NCI-H345 (cell line): ENCODE measurements at places on chromosomes 13 and 19.

GRCh38 chr19:30479231-30479630, 107.0 kb downstream of the ZNF536 start:
- no peak for DNase-seq

GRCh38 chr13:40490086-40490758, 176.2 kb downstream of the FOXO1 start:
- DNase-seq: peak; percentile 19

DNA sequence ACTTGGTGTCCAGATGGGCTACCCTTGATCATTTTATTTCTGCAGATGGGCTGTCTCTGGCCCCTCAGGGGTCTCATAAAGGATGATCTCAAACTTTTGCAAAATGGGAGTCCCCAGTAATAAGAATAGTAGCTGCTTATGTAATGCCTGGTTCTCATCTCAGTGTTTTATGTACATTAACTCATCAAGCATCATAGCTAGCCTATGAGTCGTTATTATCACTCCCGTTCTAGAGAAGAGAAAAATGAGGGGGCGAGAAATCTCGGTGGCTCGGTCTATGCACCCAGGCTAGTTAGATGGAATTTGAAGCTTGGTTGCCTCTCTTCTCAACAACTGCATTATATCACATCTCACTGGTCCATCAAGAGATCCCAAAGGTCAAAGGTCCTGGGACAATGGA, 3.4 kb downstream of the CACNG6 start:
- DNase-seq: no peak

DNA sequence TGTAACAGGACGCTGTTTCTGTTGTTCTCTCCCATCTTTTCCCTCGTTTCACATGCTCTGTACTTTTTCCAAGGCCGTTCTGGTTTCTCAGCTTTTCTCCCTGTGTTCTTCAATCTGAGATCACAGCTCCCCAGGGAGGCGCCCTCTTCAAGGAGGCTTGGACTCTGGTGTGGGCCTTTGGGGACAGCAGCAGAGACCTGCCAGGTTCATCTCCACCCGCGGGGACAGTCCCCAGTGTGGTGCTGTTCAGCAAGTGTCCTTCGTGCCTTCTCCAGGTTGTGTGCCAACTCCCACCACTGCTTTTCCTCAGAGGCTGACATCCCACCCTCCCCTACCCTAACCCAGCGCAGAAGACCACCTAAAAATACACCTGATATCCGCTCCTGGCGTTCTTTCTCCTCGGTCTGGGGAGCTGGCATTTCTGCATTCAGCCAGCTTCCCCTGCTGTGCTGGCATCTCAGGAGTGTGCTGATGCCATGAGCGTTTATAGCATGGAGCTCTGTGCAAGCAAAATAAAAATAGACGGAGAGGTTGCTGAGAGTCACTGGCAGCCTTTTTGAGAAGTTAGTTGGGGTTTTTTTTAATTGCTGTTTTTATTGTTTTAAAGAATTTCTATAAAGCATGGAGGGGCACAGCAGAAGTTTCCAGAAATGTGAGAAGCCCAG, 149.4 kb downstream of the STK24 start:
- no peak for DNase-seq

DNA sequence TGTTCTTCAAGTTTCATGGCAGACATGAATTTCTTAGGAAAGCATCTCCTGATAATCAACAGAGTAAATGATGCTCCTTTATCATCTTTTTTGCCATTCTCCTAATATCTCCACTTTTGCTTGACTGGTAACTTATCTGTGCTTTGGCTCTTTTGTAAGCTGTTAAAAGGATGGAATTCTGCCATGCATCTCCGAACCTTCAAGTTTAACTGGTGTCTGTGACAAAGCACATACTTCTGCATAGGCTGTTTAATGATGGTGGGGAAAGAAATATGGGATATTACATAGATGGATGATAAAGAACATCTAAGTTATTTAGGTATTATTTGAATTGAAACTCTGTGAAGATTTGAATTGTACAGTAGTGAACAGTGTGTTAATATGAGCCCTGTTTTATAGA, 866.9 kb upstream of the SLITRK1 start:
- no peak for DNase-seq

GRCh38 chr19:4717191-4717965, 6.3 kb downstream of the DPP9 start:
- peak; percentile 9 for DNase-seq

DNA sequence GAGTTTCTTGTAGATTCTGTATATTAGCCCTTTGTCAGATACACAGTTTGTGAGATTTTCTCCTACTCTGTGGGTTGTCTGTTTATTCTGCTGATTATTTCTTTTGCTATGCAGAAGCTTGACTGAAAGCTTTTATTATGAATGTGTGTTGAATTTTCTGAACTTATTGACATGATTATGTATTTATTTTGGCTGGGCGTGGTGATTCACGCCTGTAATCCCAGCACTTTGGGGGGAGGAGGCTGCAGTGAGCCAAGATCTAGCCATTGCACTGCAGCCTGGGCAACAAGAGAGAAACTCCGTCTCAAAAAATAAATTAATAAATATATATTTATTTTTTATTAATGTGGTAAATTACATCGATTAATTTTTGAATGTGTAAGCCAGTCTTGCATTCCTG, 78.9 kb downstream of the DNAJC15 start:
- no peak for DNase-seq

GRCh38 chr13:21034603-21035191, 26.7 kb downstream of the LATS2 start:
- no peak for DNase-seq

GRCh38 chr19:10891405-10892086, 20.2 kb downstream of the CARM1 start:
- DNase-seq: no peak

DNA sequence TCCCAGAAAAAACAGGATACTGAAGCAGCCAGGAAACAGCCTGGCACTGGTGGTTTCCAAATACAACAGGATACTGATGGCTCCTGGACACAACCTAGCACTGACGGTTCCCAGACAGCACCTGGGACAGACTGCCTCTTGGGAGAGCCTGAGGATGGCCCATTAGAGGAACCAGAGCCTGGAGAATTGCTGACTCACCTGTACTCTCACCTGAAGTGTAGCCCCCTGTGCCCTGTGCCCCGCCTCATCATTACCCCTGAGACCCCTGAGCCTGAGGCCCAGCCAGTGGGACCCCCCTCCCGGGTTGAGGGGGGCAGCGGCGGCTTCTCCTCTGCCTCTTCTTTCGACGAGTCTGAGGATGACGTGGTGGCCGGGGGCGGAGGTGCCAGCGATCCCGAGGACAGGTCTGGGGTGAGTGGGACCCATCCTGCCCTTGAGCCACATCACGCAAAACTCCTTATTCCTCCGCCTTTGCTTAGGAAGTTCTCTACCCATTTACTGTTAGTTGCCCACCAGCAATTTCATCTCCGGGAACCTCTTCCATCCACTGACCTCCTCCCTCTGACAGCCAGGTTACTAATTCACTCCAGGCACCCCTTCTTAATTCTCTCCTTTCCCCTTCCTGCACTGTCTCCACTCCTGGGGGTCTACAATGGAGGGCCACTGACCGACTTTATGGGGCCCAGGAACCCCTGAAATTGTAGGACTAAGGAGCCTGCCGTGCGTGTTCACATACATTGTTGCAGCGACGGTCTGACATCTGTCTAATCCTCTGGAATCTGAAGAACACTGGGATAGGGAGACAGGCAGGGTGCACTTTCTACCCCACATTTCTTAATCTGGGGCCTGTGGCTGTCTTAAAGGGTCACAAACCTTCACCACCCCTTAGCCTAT, 1.2 kb downstream of the ITPKC start:
- DNase-seq: no peak

DNA sequence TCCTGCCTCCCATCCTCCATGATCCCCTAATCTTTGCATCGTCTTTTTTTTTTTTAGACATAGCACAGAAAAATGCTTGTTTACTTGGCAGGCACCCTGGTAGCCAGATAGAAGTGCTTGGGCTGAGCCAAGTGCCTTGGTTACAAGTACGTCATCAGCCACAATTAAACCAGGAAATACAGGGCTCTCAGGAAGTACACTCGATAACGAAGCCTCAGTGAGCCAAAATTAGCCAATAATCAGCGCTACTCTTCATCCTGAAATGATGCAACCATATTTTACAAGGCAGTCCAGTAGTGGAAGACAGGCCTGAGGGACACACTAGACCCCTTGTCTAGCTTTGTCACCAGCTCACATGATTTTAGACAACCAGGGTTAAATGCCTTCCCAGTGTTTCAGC, 194.0 kb upstream of the NBEA start:
- DNase-seq: peak; percentile 43

GRCh38 chr13:21879263-21879914, 208.5 kb downstream of the FGF9 start:
- DNase-seq: no peak

DNA sequence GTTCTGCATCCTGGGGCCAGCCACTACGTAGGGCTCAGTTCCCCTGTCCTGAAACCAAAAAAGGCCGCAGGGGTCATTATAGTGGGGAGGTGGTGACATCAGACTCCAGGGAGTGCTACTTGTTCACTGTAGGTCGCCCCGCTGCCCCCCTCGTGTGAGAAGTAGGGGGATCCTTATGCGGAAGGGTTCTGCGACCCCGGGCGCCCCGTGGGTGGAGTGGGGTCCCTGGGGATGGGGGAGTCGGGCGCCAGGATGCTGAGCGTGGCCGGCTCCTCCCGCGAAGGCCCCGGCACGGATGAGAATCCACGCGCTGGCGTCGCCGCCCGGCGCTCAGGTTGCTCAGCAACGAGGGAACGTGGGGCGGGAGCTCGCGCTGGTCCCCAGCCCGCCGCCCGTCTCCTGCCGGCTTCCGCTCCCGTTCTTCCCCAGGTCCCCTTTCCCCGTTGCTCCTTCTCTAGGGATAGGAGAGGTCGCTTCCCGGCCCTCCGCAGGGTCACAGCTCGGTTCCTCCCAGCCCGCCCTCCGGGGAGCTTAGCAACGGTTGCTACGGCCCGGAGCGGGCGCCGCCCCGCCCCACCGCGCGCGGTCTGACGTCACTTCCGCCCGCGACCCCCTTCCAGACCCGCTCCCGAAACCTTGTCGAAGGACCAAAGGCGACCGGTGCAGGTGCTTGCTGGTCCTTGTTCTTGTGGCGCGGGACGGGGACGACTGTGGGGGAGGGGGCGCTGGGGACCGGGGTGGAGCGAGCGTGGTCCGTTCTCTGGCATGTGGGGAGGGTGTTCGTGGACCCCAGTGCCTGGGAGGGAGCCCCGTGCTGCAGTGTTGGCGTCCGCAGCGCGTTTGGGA, at the start of gene NAT14:
Gene NAT14 (plus strand): TSS at position 596 of the 846 bp plus-strand sequence. CDS start 521 bp downstream, outside the sequence.
- DNase-seq: peak; percentile 67

DNA sequence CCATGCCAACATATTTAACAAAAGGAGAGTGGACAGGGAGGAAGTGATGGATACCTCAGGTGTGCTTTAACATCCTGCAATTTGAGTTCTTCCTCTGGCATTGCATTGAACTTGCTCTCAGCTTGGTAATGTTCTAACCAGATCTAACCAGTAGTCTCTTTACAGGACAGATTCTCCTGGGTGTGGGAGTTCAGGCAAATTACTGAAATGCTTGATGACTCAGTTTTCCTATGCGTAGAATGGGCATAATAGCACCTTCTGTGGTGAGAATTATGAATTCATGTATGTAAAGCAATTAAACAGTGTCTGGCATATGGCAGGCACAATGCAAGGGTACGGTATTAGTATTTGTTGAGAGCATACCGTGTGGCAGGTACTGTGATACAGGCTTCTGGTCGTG, 3.6 kb downstream of the AKAP11 start:
- DNase-seq: no peak

- DNase-seq: no peak
These were observed 20.8 kb downstream of the URI1 start for GRCh38 chr19:29962793-29963192.

DNA sequence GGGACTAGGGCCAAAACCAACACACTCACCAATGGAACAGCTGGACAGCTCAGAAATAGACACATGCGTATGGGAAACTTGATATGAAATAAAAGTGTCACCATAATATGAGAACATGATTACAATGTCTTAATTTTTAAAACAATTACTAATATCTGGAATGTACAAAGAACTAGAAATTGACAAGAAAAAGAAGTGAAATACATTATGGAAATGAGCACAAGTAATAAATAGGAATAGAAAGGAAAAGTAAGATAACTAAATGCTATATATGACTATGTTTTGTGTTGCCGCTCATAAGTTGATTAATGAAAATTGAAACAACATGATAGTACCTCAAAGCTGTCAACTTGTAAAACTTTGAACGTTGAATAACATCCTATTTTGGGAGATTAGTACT, 801.1 kb downstream of the SLITRK5 start:
- no peak for DNase-seq

DNA sequence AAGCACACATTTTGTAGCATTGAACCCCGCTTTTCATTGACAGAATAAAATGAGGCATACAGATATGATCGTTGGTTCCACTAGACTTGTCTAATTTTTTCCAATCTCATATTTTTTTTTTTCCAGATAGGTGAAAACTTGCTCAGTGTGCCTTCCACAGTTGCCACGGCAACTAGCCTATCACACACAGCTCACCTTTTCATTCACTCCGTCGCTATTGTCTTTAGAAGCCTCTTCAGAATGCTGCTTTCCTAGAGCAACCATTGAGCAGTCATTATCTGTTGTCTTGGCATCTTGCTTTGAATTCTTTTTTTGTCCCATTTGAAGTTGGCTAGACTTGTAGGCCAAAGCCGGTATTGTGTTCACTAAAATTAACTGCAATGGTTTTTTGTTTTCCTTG, 37.7 kb upstream of the ESD start:
- no peak for DNase-seq

DNA sequence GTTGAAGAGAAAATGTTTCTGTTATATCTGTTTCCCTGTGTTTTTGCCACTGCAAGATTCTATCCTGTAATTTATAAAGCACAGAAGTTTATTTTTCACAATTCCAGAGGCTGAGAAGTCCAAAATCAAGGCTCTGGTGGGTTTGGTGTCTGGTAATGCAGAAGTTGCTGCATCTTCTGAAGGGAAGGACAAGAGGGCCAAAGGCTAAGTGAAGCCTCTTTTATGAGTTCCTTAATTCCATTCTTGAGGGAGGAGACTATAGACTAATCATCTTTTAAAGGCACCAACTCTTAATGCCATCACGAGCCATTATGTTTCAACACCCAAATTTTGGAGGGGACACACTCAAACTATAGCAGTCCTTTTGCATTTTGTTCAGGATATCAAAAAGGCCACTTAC, 34.1 kb upstream of the WDFY2 start:
- DNase-seq: no peak

GRCh38 chr19:42066075-42066754, 3.8 kb downstream of the GRIK5 start:
- peak; percentile 46 for DNase-seq

- no peak for DNase-seq
These were observed 11.4 kb upstream of the ZNF91 start for GRCh38 chr19:23406721-23407120.

- DNase-seq: peak; percentile 36
These were observed at the start of gene ZNF763 for GRCh38 chr19:11964858-11965645. ZNF763 (plus strand) TSS chr19:11965040; CDS start chr19:11965209, 169 bp downstream.

GRCh38 chr19:18762125-18763023, 28.7 kb downstream of the COMP start:
- DNase-seq: peak; percentile 77

DNA sequence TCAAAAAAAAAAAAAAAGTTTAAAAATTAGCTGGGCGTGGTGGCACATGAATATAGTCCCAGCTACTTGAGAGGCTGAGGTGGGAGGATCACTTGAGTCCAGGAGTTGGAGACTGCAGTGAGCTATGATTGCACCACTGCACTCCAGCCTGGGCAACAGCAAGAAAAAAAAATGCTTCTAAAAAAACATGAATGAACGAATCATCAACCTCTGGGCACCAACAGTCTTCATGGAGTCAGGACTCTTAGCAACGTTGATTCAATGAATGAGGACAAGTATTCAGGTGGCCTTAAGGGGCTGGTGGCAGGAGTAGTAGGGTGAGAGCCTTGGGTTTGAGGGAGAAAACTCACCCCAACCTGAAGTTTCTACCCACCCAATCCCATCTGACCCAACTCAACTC, 20.6 kb upstream of the OLFM2 start:
- DNase-seq: no peak

GRCh38 chr19:50969413-50969760, at the start of gene KLK6:
KLK6 (minus strand) TSS chr19:50969591; CDS start chr19:50968104, 1,487 bp downstream.
- DNase-seq: no peak
